ENCODE measurements at places on chromosomes 1 and 21. TPM values are rescaled to one million over a fixed set of nuclear protein-coding genes. Genes with fewer than 3 reads are reported as not detected.

GRCh38 chr1:42424201-42424600 lies 31.6 kb downstream of the ZMYND12 start:
- DNase-seq, result no peak

GRCh38 chr1:207306603-207307002 lies 14.9 kb upstream of the CD55 start:
- no peak for DNase-seq

GRCh38 chr1:196409586-196409985 lies 198.7 kb downstream of the KCNT2 start:
- peak; percentile 43 for DNase-seq

- DNase-seq, result no peak
These were observed 61.6 kb downstream of the TMCO4 start for GRCh38 chr1:19738076-19738475.

The CA6 gene
- not detected for total RNA-seq

- DNase-seq, result peak; percentile 79
These were observed 166.6 kb downstream of the DYRK1A start for GRCh38 chr21:37532868-37533780.

The NKAIN1 gene
- total RNA-seq, result 3.3 TPM

The CD5L gene
- not detected for total RNA-seq

GRCh38 chr1:99465176-99465900 lies 180.6 kb upstream of the PALMD start:
- DNase-seq, result peak; percentile 78

- peak; percentile 59 for DNase-seq
These were observed 43.5 kb downstream of the LGR6 start for GRCh38 chr1:202237052-202237451.

- DNase-seq, result no peak
These were observed 69.4 kb downstream of the SPATA6 start for GRCh38 chr1:48402599-48402998.

GRCh38 chr1:60942291-60942690 lies 140.1 kb upstream of the NFIA start:
- DNase-seq, result no peak

DNA sequence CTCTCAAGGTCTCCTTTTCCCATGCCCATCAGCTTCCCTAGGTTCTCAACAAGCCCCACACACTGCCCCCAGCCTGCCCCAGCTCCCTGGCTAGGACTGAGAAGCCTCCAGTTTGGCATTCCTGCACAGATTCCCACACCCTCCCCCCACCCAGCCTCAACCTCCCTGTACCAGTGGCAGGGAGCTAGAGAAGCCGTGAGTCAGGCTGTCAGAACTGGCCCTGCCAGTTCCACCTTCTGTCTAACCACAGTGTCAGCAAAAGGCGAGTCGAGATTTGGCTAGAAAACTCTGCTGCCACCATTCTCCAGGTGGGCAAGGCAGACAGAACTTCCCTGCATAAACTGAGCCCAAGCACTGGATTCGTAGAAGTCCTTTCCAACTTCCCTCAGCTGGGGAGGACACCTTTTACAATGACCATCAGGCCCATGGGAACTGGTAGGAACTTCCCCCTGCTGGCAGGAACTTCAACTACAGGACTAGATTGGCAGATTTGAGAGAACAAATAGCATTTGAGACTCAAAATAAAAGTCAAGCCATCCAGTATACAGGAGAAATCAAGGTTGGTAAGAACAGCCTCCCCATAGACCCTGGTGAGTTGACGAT lies 31.0 kb downstream of the TNNT2 start:
- DNase-seq, result peak; percentile 67

- peak; percentile 13 for DNase-seq
These were observed 117.2 kb upstream of the KCNJ15 start for GRCh38 chr21:38139380-38140168.

DNA sequence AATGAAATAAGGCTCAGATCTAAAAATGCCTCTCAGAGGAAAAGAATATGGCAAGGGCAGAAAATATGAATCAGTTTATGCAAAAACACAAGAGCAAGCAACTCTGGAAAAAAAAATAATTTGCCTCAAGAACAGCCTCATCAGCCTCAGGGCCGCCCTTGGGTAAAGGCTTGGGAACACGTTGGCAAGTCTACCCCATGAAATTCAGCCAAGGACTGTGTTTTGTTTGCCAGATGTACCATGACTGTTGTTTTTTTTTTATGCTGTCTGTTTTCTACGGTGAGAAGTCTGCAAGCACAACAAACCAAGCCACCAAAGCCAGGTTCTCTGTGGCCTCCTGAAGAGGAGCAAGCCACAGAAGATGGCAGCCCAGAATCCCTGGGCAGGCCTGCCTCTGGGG lies 18.0 kb downstream of the HHIPL2 start:
- DNase-seq, result no peak

DNA sequence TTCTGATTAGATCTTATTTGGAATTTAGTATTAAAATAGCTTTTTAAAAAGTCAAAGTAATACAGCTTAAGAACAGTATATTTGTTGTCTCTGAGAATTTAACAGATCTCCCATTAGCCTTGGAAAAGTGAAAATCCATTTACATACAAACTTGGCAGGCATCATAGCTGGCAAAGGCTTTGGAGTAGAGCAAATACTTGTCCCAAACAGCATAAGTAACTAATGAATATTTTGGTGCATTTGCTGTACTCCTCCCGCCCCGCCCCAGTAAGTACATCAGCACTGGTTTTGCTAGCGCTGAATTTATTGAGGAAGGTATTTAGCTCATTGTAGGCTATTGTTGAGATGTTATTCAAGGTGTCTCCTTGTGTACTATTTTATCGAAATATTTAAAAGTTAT lies 417.7 kb upstream of the KAZN start:
- DNase-seq, result no peak

DNA sequence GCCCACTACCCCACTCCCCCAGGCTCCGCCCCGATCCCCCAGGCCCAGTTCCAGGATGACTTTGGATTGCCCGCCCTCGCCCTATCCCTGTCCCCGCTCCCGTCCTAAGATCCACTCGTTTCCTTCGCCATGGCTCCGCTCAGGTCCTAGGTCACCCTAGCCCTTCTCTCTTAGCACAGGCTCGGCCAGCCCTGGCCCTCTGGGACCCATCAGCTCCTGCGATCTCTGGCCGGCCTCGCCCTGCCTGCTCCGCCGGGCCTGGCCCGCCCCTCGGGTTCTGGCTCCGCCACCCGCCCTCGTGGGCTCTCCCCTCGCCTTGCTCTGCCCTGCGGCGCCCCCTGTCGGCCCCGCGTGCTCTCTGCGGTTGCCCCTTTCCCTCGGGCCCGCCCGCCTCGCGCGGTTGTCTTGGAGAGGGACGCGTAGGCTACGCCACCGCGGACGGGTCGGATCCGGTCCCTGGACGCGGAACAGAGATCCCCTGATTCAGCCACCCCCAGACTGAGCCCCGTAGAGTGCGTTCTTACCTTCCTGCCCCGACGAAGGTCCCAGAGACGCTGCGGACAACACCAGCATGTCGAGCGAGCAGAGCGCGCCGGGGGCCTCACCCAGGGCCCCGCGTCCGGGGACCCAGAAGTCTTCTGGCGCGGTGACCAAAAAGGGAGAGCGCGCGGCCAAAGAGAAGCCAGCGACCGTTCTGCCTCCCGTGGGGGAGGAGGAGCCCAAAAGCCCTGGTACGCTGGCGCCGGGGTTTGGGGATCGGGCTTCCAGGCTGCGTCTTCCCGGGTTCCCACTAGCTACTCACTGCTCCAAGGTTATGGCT lies at the start of gene LRRC71:
TSS of gene LRRC71 (plus strand) at position 400 of the 820 bp plus-strand sequence. CDS start at position 572, 172 bp downstream.
- DNase-seq, result no peak

DNA sequence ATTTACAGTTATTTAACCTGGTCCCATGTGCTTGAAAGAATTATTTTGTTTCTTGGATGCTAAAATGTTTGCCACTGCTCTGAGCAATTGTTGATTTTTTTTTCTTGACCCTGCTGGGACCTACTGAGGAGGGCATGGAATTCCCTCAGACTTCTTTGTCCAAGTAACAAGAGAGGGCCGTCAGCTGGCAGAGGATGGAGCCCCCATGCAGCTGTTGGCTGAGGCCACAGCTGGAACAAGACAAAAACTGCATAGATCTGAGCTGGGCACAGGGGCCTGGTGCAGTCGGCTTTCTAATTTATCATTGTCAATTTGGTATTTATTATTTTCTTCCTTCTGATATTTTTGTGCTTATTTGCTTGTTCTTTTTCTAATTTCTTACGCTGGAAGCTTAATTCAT lies 39.6 kb upstream of the ABCG1 start:
- DNase-seq, result no peak

DNA sequence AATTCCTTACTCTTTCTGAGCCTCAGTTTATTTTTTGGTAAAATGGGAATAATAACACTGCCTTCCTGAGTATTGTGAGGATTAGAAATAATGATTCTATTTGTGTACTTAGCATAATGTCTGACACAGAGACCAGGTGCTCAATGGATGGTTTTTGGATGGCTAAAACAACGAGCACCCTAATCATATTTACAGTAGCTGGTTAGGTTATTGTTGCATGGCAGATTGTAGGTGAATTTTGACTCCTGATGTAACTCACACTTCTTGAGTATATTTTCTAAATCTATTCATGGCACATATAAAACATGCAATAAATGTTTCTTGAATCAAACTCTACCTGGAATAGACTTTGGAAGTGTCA lies 11.9 kb upstream of the DUSP10 start:
- DNase-seq, result no peak

DNA sequence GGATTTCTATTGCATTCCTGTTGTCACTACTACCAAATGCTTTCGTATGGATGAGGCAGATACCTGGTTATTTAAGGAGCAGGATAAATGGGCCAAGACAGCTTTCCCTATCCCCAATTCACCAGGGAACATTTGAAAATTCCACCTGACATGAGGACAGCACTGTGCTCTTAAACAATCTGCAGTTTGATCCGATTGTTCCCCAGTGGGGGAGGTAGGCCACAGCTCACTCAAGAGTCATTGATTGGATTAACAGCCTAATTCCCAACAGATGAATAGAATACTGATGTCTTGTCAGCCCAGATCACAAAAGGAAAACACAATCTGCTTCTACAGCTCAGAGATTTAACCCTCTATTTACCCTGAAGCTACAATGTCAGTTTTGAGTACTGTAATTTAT lies 123.9 kb downstream of the LHX4 start:
- DNase-seq, result no peak

The ALG14 gene
- total RNA-seq, result 3.3 TPM

DNA sequence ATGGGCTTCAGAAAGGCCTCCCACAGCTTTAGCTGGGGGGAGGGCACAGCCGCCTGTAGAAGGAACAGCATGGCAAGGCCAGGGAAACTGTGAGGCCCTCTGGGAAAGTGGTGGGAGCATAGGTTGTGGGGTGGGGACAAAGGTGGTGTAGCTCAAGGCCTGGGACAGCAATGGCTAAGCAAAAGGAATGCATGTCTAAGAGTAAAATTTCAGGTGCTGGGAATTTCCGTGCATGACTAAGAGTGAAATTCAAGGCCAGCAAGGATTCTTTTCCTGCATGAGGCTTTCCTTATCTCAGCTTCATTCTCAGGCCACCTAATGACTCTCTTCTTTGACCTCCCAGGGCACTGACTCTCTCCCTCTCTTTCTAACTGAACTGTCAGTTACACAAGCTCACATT lies 86.5 kb upstream of the WNT4 start:
- peak; percentile 68 for DNase-seq

DNA sequence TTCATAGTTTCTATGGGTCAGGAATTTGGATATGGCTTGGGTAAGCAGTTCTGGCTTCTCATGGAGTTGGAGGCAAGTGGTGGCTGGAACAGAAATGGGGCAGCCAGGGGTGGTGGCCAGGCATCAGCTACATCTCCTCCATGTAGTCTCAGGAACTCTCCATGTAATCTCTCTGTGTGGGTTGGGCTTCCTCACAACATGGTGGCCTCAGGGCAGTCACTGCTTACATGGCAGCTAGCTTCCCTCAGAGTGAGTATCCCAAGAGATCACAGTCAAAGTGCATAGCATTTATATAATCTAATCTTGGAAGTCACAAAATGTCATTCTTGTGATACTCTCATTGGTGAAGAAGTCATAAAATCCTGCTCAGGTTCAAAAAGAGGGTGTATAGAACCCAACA lies 25.7 kb downstream of the MR1 start:
- DNase-seq, result no peak

DNA sequence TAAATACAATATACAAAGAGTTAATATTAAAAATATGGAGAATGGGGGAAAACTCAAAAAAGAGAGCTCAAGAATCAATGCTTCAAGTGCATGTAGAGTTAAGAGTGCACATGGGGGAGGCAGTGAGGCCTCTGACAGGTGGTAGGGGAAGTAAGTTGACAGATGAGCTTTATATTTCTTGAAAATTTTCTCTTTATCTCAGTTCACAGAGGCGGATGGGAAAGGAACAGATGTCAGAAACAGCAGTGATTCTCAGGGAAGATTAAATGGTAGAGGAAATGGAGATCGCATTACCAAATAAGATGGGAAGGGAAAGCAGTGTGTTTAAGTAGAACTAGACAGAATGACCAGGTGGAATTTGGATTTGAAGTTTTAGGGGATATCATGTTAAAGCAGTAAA lies 200.1 kb upstream of the C1orf105 start:
- no peak for DNase-seq

DNA sequence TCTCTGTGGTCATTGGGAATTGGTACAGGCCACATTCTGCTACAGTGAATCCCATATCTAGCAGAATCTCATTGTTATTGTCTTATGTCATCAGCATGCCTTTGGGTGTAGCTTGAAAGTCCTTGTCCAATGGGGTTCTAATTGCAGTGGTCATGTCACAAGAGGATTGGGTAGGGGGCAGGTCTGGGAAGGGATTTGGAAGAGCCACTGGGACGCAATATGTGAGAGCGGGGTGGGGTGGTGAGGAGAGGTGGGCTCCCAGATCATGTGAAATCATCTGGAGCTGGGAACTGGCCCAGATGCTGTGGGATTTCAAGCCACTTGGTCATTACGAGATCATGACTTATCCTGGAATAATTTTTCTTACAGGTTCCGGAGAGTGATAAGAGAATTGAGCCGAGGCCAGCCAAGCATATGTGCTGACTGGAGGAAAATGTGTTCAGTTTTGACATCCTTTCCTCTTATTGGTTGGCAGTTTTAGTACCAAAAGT lies 16.3 kb downstream of the CNIH3 start:
- peak; percentile 99 for DNase-seq

The MRPL39 gene
- 77.0 TPM for total RNA-seq

- DNase-seq, result peak; percentile 57
These were observed at the start of gene PIK3C2B for GRCh38 chr1:204494281-204495077. PIK3C2B (minus strand) TSS chr1:204494805; CDS start chr1:204469802, 25,003 bp downstream.

The TTLL10 gene
- not detected for total RNA-seq

Measured in A172 (cell line).